ENCODE measurements at places on chromosomes 4 and X.
A peak's percentile ranks its signal among the peaks of the same experiment; 100 is the strongest.

DNA sequence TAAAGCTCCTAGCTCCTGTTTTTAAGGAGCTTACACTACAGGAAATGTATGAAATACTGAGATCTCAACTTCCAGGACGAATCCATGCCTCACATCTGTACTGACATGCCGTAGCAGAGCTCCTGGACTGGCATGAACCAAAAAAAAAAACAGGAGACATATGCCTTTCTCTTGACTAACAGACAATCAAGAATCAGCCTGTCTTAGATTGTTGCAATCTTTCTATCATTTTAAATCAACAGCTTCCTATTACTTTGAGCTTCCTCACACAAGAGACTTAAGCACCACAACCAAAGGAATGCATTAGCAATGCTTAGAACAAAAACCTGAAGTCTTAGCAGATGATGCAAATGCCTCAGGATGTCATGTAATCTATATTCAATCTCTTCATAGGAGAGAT lies 34.7 kb upstream of the AREG start:
- no peak for DNase-seq

DNA sequence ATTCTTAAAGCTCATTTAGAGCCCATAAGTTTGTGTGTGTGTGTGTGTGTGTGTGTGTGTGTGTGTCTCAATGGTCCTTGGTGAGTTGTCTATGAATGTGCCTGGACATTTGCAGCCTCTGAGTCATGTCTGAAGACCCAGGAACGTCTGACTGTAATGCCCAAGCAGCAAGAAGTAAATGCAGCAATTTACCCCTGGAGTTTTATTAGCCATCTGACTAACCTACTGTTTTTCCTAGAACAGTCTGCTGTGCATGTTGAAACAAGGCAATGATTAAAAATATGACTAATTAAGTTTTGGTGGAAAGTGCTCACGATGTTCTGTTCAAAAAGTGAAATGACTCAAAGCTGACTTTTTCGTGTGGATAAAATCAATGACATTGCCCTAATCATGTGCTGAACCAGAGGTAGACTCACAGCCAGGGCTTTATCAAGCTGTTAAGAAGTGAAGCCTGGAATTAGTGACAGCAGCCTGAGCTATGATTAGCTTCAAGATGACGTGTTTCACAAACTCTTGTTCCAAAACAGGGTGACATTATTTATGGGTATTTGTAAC lies 201.6 kb downstream of the CPE start:
- no peak for DNase-seq

DNA sequence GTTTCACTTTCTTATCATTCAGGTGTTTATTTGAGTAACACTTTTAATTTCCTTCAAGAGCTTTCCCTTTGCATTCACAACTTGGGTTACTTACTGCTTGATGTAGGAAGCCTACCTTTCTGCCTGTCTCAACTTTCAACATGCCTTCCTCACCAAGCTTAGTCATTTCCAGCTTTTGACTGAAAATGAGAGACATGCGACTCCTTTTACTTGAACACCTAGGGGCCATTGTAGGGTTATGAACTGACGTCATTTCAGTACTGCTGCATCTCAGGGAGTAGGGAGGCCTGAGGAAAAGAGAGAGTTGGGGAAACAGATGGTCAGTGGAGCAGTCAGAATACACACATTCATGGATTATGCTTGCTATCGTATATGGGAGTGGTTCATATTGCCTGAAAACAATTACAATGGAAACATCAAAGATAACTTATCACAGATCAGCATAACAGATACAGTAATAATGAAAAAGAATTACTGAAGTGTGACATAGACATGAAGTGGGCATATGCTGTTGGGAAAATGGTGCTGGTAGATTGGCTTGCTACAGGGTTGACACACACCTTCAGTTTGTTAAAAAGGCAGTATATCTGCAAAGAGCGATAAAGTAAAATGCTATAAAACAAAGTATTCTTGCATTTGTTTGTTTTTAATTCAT lies 25.7 kb downstream of the USP53 start:
- no peak for DNase-seq

DNA sequence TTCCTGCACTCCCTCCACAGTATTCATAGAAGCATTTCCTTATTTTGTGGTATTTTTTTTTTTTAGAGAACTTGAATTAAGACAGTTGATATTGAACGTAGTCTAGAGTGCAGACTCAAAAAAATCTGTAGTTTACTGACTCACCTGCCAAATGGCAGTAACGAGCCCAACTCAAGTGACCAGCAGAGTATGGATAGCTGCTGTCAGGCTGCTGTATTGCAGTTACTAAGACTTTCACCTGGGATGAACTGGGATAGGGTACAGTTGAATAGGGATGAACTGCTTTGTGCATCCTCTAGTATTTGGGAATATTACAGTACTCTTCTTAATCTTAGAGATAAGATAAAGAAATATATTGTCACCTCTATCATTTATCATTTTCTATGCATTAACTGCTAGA lies 7.0 kb upstream of the SLC7A11 start:
- DNase-seq = no peak

GRCh38 chr4:25103418-25103817 lies 56.8 kb downstream of the SEPSECS start:
- DNase-seq = no peak

DNA sequence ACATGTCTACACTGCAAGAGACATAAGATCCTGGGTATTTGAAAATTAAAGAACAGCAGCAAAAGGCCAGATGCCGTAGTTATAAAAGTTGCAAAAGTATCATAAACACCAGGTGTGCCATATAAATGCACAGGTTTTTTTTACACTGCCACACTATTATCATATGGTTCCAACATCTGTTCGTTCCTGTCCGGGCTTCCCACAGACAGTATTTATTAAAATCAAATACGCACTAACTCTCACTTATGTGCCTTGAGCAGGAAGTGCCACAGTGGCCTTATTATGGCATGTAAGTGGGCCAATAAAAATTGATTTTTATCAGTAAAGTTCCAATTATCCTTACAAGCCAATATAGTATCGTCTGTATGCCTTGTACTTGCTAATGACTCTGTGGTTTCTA lies 873.2 kb downstream of the RPA4 start:
- no peak for DNase-seq

DNA sequence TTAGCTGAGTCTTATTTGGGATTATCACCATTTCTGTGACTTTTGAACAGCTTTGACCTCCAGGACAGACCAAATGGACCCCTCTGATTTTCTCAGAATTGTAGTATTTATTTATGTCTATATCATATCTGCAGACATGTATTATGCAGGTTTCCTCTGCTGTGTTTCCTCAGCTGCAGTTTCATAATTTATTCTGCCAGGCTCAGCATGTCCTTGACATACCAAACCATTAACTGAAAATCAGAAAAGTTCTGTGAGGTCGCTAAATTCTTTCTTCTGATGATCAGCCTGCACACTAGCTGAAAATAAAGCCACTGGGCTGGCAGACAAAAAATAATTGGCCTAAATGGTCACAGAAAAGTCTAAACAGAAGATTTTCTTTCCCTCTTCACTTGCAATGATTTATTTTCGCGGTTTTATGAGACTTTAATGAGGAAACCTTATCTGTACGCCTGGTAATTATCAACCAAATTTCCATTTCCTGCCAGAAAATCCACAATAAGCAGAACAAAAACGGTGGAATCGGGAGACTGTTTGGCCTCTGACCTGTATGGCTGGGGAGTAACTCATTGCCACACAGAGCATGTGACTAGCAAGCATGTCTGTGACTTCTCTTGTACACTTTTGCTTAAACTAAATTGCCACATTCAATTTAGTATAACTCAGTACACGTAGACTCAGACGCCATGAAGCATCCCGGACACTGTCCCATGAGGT lies 150.9 kb downstream of the ENPP6 start:
- DNase-seq = no peak

DNA sequence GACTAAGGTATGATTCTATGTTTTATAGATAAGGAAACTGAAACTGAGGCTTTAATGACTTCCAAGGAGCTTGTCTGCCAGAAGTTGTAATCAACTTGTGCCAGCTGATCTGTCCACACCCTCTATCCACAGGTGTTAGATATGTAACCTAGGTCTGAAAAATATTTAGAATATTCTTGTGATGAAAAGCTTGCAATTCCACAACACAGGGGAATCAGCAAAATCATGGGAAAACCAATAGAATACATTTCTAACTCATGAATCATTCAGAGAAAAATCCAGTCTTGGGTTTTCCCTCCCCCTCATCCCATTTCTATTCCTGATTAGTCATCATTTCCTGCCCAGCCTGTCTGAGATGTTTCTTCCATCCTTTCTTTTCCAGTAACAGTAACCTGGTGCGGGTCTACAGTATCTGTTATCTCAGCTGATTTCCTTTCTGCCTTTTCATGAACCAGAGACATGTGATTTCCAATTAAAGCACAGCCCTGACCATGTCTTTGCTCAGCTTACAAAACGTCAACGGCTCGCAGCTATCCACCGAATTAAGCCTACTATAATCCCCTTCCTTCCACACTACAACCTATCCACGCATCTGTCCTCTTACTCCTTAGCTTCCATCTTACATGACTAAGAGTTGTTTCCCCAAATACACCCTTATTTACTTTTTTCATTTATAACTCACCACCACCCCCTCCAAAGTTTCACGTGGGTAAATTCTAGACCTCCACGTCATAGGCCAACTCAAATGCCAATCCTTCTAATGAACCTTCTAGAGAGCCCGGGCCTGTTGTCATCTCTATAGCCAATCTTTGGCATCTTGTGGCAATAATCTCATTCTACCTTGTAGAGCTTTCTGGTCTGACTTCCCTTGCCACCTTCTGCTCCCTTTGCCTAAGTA lies 961 bp upstream of the NOCT start:
- DNase-seq = no peak

- no peak for DNase-seq
These were observed 81.7 kb upstream of the STOX2 start for GRCh38 chr4:183823434-183823833.

DNA sequence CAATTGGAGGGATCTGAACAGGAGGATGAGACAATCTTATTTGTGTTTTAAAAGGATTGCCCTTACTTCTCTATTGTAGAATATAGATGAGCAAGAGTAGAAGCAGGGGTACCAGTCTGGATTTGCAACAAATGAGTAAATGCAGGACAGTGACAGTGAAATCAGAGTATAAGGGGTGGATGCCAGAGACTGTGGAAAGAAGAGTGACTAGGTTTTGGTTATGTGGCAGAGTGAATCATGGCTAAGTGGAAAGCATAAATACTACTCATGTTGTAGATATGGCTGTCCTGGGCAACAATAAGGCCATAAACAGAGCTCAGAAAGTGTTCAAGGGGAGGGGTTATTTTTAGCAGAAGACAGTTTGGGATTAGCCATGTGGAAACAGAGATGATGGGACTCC lies 6.0 kb upstream of the VSIG4 start:
- DNase-seq = no peak

- DNase-seq = no peak
These were observed 102.1 kb downstream of the ANXA3 start for GRCh38 chr4:78653655-78654054.

GRCh38 chr4:143558286-143558685 lies 44.8 kb downstream of the SMARCA5 start:
- DNase-seq = no peak

- peak; percentile 75 for DNase-seq
These were observed 142.1 kb downstream of the CPEB2 start for GRCh38 chr4:15144249-15144966.

- no peak for DNase-seq
These were observed 65.0 kb upstream of the SEC24B start for GRCh38 chr4:109368661-109369060.

DNA sequence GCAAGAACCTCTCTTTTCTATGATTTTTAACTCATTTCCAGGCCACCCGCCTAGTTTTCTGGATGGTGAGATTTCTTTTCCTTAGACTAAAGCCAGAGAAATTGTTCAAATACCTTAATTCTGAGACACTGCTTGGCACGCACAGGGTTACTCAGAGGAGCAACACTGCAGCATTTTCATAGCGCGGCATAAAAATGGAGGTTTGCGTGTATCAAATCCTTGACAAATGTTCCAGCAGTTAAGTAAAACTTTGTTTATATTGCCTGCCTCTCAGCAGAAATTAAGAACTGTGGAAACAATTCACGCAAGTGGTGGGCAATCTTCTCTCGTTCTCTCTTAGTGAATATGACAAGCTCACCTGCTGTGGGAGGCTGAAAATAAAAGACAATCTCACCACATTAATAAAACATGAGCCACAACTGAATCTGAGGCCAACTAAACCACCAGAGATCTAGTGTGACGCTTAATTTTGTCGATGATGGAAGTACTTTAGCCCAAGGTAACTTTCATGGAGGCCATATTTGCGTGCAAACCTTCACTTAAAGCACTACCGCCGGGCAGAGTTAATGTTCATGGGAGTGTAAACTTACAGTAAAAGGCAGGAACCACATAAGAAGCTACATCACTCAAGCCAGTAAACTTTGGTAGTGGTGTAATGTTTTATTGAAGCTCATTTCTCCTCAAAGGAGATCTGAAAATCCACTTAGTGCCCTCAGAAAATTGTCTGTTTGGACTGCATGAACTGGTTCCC lies 894.8 kb upstream of the EPHA5 start:
- DNase-seq = no peak

DNA sequence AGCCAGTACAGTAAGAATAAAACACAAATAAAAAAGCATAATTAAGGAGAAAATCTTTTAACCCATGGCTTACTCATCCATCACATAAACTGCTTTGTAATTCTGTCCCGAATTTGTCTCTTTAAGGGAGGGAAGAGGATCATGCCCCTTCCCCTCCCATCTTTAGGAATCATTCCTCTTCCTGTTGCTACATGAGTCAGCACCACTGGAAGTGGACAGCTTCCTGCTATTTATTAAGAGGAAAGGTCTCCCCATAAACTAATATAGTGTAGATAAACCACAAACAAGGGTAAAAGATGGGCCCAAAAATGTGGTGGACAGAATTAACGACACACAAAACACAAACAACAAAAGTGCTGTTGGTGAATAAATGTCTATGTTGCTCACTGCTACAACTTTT lies 75.8 kb downstream of the PPP3CA start:
- DNase-seq = no peak

DNA sequence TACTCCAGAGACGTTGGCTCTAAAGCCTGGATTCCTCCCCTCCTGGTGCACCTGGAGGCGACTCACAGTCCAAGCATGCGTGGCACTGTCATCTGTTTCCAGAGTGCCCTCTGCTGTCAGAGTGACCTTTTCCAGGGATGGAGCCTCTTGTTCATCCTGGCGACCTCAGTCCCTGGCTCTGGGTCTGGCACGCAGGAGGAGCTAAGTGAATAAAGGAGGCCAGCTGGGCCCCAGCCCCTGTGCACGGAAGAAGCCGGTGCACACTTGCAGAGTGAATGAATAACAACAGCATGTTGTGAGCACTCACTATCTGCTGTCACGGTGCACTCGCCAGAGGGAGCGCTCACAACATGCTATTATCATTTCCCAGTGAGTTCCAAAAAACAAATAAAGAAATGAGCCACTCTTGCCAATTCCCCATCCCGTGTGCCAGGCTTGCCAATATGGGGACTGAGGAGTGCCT lies 27.8 kb upstream of the PSAPL1 start:
- peak; percentile 1 for DNase-seq

DNA sequence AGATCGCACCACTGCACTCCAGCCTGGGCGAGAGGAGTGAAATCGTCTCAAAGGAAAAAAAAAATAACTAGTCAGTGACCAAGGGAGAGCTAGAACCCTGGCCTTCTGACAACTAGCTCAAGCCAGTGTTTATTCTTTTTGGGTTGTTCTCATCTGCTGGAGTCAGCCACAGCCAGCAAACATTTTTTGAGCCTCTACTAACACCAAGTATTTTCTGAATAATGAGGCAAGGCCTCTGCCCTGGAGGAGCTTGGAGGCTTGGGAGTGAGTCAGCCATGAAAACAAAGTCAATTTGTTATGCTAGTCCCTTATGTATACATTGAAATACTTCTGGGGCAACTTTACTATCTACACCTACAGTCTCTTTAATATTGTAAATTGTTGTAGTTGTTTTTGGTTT lies 46.5 kb downstream of the TMA16 start:
- no peak for DNase-seq

GRCh38 chrX:129529685-129530281 lies 6.5 kb upstream of the SMARCA1 start:
- DNase-seq = no peak
